ENCODE measurements at places on chromosomes 5 and 9. TPM values are rescaled to one million over a fixed set of nuclear protein-coding genes. Genes with fewer than 3 reads are reported as not detected.

IL9 gene
- not detected for total RNA-seq

DNA sequence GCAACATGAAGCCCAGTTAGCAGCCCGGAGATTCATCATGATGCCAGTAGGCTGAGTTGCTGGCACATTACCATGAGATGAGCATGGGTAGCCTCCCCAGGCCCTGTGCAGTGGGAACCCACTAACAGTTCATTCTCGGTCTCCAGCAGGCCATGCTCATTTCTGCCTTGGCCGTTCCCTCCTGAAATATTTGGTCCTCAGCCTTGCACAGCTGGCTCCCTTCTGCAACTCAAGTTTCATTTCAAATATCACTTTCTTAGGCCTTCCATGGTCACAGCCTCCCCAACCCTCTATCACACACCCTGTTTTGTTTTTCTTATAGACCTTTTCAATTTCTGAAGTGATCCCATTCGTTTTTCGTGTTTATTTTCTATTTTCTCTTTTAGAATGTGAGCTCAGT is 125.4 kb upstream of the VLDLR start:
- no peak for DNase-seq

DNA sequence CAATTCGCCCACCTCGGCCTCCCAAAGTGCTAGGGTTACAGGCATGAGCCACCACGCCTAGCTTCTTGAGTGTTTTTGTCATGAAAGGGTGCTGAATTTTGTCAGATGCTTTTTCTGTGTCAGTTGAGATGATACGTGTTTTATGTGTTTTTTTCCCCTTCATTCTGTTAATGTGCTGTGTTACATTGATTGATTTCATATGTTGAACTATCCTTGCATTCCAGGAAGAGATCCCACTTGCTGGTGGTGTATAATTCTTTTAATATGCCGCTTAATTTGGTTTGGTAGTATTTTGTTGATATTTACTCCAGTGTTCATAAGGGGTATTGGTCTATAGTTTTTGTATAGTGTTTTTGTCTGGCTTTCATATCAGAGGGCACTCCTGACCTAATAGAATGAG is 13.6 kb downstream of the ZBTB43 start:
- no peak for DNase-seq

- DNase-seq: no peak
These were observed 158.0 kb downstream of the CDK5RAP2 start for GRCh38 chr9:120421977-120422376.

DNA sequence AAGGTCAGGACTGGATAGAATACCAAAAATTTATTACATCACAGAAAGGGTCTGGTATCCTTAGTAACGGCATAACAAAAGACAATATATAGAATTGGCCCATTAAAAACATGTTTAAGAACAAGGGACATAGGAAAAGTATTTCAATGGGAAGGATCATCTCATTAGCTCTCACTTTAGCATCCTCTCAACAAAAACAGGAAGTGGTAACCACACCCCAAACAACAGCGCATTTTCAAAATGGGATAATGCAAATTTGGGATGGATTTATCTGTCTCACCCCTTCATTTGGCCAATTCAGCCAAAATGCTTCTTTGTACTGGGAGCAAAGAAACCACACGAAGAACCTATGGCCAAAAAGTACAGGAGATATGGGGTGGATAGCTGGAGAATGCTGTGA is 9.8 kb upstream of the UGT3A1 start:
- DNase-seq: no peak

TMEM252 gene
- total RNA-seq: not detected

GRCh38 chr5:175689147-175689991 is 31.5 kb downstream of the HRH2 start:
- peak; percentile 24 for DNase-seq

DNA sequence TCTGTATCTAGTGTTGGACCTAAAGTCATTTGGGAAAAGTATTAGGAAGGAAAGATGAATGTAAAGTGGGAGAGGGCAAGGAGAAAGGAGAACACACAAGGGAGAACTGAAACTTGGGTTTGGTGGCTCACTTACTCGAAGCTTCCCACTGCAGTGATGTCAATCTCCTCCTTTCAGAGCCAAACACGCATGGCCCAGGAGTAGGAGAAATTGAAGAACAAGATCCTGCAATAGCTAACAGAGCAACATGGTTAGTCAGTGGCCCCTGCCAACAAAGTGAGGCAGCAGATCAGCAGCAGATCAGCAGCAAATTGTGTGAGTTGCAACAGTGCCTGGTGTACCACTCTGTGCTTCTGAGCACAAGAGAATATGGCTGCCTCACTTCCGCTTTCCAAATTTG is 366.4 kb downstream of the PSAT1 start:
- no peak for DNase-seq
